Placental epithelial cell (primary cell): ENCODE measurements at places on chromosomes 4 and X. TPM values are rescaled to one million over a fixed set of nuclear protein-coding genes. Genes with fewer than 3 reads are reported as not detected.

The ANXA3 gene
- total RNA-seq, result 80.9 and 402 TPM in 2 replicates

The SLC10A3 gene
- 56.9 and 65.6 TPM in 2 replicates for total RNA-seq

The RXFP1 gene
- not detected in 2 replicates for total RNA-seq

The PNMA3 gene
- not detected in 2 replicates for total RNA-seq

The SYTL4 gene
- total RNA-seq, result 4.7 and 7.1 TPM in 2 replicates

The CT45A5 gene
- not detected in 2 replicates for total RNA-seq

The STATH gene
- not detected in 2 replicates for total RNA-seq

The PI4K2B gene
- 18.1 and 23.2 TPM in 2 replicates for total RNA-seq

The DMD gene
- 13.0 and 21.5 TPM in 2 replicates for total RNA-seq

The ASB11 gene
- total RNA-seq, result not detected in 2 replicates

The FSTL5 gene
- total RNA-seq, result 0.43 and 0.79 TPM in 2 replicates

The TEX13D gene
- total RNA-seq, result not detected in 2 replicates

The TCEAL9 gene
- 37.8 and 71.1 TPM in 2 replicates for total RNA-seq

The PABPC4L gene
- total RNA-seq, result 2.0 and 2.6 TPM in 2 replicates

The PCYT1B gene
- under 0.01 TPM in 1 of 2 replicates, not detected in the other for total RNA-seq

The HSFX3 gene
- total RNA-seq, result not detected in 2 replicates

The MFAP3L gene
- total RNA-seq, result 13.7 and 159 TPM in 2 replicates
